ENCODE measurements at places on chromosomes 11 and 22. TPM values are rescaled to one million over a fixed set of nuclear protein-coding genes. Genes with fewer than 3 reads are reported as not detected.

DNA sequence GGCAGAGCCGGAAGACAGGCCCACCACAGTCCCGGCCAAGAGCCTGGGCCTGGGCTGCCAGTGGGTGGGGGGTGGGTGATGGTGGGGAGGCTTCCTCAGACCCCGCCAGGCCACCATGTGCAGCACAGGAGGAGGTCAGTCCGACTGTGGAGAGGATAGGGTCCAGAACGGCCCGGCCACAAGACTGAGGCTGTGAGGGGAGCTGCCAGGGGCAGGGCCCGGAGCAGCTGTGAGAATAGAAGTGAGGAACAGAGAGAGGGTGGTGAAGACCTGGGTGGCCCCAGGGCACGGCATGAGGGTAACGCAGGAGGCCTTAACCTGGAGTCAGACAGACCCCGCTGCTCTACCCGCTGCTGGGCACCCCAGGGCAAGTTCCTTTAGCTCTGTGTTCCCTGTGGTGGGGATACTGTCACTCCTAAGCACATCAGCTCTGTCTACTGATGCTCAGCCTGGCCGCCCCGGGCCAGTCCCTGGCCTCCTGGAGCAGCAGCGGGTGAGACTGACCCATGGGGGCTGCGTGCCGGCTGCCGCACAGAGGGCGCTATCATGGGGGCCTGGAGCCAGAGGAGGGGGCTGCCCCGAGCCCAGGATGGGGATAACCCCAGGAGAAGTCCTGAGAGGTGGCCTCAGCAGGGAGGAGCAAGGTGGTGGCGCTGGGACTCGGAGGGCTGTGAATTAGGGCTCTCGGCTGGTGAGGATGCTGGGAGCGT, 1.7 kb downstream of the FERMT3 start:
- no peak for DNase-seq

Gene XKR3
- polyA plus RNA-seq: not detected

DNA sequence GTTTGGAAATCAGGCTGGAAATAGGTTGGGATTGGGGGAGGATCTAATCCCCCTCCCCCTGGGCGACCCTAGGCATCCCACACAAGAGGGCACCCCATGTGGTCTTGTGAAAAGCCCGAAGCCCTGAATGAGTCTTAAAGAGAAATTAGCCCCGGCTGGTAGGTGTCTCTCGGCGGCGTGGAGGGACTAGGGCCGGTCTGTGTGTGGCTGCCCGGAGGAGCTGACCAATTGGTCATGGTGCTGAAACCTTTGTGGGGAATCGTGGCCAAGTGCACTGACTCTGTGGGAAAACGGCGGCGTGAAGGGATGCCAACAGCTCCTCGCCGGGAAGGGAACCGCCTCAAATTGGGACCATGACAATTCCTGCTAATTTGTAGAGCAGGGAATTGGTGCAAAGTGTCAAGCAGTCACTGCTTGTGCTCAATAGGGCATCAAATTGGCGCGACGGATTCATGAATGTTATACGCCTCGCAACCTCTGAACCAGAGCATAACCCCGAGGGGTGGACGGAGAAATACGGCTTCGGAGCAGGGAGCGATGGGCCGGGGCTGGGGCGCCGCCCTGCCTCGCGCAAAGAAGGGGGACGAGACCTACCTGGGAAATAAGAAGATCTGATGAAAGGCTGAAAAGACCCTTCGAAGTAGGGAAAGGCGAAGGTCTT, 1.5 kb downstream of the DBX1 start:
- DNase-seq: peak; percentile 58

Gene CHCHD10
- 645 TPM for polyA plus RNA-seq

Gene ANAPC15
- 33.0 TPM for polyA plus RNA-seq

DNA sequence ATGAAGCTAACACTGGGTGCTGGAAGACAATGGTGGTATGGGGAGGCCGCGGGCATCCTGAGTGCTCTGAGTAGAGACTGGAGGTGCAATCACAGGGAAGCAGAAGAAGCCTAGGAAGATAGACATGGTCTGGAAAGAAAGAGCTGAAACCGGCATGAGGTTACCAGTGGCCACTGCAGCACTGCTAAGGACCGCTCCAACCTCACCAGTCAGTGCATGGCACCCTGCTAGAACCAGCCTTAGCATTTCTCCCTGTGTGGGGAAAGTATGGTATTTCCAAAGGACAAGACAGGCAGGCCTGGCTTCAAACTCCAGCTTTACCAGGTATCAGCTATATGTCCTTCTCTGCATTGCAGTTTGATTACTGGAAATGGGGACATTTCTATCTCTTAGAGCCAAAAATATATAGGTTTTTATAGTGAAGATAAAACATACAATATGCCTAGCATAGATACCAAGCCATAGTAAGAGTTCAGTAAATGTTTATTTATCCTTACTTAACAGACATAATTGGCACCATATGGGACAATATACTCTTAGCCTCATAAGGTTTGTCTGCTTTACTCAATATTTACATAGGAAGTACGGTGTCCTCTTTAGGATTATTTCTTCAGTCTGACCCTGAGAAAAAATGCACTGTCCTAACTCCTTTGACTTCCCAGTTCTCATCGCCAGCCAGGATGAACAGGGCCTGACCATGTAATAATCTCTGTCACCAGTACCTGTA, 231.1 kb downstream of the TENM4 start:
- no peak for DNase-seq

- DNase-seq: peak; percentile 42
Measured at GRCh38 chr11:2515401-2516275, 70.8 kb downstream of the KCNQ1 start.

DNA sequence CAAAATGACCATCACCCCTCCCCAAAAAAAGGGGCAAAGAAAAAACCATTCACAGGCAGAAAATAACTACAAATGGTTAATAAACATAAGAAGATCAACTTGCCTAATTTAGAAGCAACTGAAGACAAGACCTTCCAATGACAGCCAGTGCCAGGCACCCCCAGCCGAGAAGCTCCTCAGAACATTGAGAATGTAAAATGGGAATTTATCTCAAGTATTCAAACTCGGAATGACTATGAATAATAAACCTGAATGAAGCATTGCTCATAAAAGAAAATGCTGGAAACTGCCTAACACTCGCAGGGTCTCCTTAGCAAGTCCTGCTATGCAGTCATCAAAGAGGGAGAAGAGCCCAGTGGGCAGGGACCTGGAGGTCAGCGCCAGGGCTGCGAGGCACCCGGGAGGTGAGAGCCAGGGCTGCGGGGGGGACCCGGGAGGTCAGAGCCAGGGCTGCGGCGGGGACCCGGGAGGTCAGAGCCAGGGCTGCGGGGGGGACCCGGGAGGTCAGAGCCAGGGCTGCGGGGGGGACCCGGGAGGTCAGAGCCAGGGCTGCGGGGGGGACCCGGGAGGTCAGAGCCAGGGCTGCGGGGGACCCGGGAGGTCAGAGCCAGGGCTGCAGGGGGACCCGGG, 23.2 kb upstream of the MOB2 start:
- DNase-seq: no peak

Gene P2RY2
- 43.8 TPM for polyA plus RNA-seq

Gene OR8D4
- polyA plus RNA-seq: not detected

Gene MS4A7
- polyA plus RNA-seq: 1.0 TPM

Gene APOA5
- not detected for polyA plus RNA-seq

DNA sequence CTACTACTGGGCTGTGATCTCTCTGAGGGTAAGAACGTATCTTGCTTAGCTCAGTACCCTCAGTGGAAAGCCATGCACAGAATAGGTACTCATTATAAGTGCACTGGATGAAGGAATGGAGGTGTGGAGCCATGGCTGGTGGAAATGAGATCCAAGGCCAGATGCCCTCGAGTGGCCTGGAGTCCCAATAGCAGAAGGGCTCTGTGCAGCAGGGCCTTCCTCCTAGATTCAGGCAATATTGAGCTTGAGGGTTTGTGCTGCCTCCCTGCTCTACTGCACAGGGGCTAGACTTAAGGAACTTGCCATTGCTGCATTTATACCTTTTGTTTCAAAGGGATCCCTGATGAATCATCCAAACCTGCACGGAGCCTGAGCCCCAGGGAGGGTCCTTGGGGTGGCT, 33.6 kb upstream of the TUB start:
- no peak for DNase-seq

GRCh38 chr22:33401291-33401690, 343.1 kb upstream of the SYN3 start:
- no peak for DNase-seq

Gene FAT3
- polyA plus RNA-seq: 0.04 TPM

Gene TOP3B
- polyA plus RNA-seq: 13.5 TPM

DNA sequence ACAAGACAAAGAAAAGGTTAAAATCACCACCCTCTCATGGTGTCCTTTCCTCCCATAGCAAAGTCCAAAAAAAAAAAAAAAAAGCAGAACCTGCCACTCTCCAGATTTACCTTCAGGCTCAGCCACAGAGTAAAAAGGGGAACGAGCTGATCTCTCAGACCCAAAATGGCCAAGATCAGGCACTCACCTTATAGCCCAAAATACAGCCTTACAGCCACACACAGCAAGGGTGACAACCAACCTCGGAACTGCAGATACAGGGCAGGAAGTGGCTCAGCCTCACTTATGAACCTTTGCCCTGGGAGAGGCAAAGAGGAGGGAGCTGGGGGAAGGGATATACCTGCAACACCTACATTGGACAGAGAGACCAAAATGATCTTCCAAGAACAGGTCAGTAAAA, 4.5 kb downstream of the FHIP1B start:
- DNase-seq: no peak

DNA sequence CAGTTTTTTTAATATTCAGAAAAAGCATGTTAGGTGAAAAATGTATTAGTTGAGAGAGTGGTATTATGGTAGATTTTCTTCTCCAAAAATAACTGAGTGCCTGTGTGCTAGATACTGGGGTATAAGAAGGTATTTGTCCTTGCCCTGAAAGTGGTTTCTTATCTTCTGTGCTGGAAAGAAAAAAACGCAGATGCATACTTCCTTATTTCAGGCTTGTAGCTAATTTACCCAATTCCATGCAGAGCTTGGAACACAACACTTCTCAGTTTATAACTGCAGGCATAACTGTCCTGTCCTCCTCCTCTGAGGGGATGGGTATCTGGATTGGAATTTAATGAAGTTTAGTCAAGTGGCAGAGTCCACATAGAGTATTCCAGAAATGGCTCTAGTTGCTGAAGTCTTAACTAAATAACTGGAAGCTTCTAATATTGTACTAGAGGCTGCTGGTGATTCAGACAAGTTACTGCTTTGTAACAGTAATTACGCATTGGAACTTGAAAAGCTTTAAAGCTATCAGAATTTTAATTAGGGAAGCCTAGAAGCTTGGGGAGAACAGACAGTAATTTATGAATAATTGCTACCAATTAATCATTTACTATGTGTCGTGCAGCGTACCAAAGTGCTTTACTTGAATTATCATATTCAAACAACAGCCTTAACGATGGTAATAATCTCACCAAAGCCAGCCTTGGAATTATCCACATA, 12.7 kb upstream of the C11orf91 start:
- no peak for DNase-seq

GRCh38 chr11:114918286-114918685, 240.0 kb downstream of the NXPE2 start:
- DNase-seq: no peak

GRCh38 chr11:45155627-45156180, 9.3 kb downstream of the PRDM11 start:
- no peak for DNase-seq

- DNase-seq: no peak
Measured at GRCh38 chr11:103773059-103773458, 263.4 kb upstream of the DDI1 start.

DNA sequence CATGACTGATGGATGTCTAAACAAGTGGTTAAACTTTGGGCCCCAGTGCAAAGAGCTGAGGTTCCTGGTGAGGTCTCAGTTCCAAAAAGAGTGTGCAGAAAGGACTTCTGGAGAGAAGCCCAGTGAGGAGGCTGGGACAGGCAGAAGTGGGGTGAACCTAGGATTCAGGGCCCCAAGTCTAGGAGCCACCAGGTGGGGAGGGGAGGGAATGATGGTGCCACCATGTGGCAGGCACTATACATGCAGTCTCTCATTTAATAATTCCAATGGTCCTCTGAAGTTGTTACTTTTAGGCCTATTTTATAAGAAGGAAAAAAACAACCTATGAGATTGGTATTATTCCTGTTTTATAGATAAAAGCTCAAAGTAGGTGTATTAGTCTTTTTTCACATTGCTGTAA, 102.0 kb downstream of the INSC start:
- no peak for DNase-seq

GRCh38 chr11:76769645-76770586, 13.2 kb upstream of the TSKU start:
- DNase-seq: no peak

DNA sequence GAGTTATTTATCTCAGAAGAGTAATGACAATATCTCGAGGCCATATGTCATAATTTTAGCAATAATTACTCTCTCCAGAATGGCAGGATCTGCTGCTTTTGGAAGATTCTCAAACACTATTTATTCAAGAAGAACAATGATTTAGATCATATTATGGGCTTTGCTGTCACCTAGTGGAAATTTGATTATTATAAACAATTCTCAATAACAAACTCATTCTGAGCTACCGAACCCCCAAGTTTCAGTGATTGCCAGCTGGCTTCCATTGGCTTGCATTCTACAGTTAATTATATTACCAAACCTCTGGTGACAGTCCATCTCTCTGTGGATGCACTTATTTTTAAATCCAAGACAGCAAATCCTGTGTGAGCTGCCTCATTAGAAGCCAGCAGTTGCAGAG, 27.9 kb upstream of the SLC36A4 start:
- DNase-seq: no peak

Gene GPR83
- 0.13 TPM for polyA plus RNA-seq

Gene EIF4G2
- 726 TPM for polyA plus RNA-seq

Gene APOBEC3B
- polyA plus RNA-seq: 0.15 TPM

DNA sequence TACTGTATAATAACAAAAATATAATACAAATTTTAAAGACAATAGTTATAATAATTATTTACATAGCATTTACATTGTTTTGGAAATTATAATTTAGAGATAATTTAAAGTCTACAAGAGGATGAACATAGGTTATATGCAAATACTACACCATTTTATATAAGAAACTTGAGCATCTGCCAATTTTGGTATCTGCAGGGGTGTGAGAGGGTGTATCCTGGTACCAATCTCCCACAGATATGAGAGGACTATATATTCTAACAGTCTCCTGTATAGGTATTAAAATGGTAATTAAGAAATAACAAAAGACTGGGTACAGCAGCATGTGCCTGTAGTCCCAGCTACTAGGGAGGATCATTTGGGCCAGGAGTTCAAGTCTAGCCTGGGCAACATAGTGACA, 134.4 kb downstream of the APOL5 start:
- no peak for DNase-seq

GRCh38 chr11:44018127-44018521, 29.7 kb upstream of the ACCSL start:
- DNase-seq: no peak

DNA sequence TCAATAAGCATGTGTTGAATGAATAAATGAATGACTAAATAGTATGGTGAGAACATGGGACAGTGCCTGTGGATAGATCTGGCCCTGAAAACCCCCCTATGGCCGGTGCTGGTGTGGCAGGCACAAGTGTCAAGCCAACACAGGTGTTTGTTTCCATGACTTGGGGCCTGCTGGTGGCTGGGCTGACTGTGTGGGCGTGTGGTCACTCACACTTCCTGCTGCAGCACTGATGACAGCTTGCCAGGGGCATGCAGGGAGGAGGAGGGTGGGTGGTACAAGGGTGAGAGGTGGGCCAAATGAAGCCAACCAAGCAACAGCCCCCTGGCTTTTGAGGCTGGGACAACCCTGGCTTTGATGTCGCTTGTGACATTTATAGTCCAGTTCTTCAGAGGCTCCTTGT, 30.3 kb upstream of the ABCC8 start:
- DNase-seq: no peak

Gene OR5P2
- polyA plus RNA-seq: not detected

GRCh38 chr11:64935359-64936081, at the start of gene GPHA2:
TSS of gene GPHA2 (minus strand) at chr11:64935893. CDS start at chr11:64935460, 433 bp downstream.
- no peak for DNase-seq
